ACHN (cell line): ENCODE measurements at places on chromosomes 5 and 9.

DNA sequence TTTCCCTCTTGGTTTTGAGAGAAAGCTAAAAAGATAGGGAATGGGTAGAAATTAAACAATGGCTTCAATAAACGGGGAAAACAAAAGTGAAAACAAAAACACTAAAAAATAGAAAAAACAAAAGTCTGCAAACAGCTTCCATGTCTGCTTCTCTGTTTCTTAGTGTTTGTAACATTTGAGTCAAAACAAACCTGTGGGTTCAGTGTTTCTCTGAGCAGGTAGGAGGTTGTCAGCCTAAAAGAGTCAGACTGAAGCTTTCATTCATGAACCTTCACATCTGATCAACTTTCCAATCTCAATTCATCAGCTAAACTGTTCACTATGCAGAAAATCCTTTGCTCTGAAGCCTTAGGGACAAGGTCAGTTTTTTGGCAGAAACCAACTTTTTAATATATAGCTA, 102.5 kb upstream of the ADAMTS16 start:
- DNase-seq: no peak

- no peak for DNase-seq
These were observed 564.9 kb downstream of the SEMA5A start for GRCh38 chr5:8981016-8981415.

- DNase-seq: no peak
These were observed 19.4 kb downstream of the ERGIC1 start for GRCh38 chr5:172853355-172853975.

DNA sequence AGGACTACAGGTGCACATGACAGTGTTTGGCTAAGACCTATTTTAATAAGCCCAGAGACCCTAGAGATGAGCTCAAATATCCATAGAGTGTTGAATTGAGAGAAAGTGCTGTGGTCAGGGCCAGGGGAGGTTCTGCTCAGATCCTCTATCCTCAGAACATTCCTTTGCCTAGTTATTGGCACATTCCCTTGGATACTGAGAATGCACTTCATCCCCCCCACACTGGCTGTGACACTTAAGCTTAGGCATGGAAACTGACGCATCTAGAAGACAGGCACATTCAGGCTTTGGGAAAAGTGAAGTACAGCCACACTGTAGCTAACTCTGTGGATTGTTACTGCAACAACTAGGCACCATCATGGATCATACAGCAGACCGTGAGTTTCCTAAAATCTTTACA, 27.1 kb upstream of the RASGRF2 start:
- no peak for DNase-seq

- DNase-seq: no peak
These were observed 41.9 kb downstream of the SYK start for GRCh38 chr9:90843525-90843924.

GRCh38 chr5:14134083-14134482, 9.1 kb upstream of the TRIO start:
- no peak for DNase-seq

DNA sequence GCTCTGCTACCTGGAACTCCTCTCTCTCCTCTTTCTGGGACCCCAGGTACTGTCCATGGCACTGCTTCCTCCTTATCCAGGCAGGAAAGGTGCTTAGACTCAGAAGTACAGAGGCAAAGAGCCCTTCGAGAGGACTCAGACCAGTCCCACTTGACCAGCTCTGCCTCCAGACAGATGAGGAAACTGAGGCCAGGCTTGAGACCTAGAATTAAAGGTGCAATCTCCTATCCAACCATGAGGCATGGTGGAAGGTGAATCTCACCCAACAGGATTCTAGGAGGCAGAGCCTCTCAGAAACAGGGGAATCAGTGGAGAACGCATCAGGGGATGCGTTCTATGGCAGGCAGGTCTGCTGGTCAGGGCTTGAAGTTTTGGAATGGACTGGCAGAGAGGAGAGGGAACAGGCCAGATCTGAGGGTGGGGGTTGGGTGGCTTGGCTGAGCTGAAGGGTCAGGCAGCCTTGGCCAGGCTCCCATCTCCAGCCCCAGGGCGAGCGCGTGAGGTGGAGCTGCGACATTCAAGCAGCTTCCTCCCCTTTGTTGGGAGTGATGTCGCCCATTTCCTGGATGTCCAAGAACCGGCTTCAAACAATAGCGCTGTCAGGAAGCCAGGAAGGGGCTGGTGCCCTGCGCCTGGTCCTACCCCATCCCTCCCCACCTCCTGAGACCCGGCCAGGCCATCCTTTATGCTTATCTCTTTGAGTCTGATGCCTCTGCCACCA, 26.2 kb downstream of the NDUFA8 start:
- DNase-seq: no peak

GRCh38 chr5:137619191-137619870, 116.6 kb downstream of the KLHL3 start:
- DNase-seq: peak; percentile 2

DNA sequence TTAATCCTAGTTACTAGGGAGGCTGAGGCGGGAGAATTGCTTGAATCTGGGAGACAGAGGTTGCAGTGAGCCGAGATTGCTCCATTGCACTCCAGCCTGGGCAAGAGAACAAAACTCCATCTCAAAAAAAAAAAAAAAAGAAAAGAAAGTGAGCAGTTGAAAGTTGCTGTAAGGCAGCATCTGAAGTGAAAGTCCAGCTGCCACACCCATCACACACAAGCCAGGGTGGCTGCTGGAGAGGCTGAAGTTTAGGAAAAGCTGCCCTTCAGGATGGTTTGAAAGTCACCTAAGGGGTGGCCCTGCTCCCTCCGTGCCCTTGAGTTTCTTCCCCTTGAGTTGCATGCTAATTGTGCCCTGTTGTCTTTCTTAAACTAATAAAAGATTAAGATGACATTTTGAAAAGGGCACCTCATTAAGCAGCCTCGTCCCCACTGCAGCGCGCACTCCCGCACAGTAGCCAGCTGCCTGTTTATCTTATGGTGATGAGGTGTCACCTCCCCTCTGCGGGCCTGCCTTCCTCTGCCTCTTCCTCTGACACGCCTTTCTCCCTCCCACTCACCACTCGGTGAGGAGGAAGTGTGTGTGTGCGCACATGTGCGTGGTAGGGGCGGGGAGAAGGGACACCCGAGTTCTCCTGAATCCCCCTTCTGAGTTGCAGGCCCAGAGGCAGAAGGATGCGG, 104.2 kb upstream of the PANK3 start:
- no peak for DNase-seq

- DNase-seq: no peak
These were observed 129.1 kb downstream of the FANCC start for GRCh38 chr9:95188459-95188858.

GRCh38 chr5:60445427-60445826, 254.5 kb downstream of the DEPDC1B start:
- no peak for DNase-seq

DNA sequence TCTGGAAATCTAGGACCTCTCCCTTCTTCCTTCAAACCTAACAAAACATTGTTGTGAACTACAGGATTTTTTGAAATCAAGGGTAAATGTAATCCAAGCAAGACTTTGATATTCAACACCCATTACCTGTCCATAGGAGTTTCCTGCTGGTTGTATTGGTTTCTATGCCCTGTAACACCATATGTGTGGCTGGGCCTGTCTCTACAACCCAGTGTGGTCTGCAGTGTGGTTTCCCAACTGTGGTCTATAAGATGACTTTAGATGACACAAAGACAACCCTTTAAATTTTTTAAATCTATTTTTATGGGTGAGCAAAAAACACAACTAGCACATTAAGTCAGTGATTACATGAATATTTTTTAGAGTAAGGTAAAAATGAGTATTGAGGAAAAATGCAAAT, 93.1 kb downstream of the SMIM15 start:
- no peak for DNase-seq

DNA sequence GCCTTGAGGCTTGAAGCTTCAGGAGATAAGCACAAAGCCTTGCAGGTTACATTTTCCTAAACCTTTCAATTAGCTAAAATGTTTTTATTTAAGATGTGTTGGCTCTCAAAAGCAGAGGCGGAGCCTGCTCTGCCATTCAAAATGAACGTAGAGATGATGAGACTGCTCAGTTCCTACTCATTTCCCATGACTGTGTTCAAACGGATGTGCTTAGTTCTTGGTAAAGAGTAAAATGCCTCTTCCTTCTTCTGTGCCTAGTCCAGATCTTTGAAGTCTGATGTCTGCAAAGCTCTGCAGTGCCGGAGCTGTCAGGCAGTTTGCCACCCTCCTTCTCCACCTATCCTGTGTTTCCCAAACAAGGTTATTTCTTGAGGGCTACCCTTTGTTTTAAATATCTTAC, 46.3 kb upstream of the ADAMTSL1 start:
- no peak for DNase-seq

DNA sequence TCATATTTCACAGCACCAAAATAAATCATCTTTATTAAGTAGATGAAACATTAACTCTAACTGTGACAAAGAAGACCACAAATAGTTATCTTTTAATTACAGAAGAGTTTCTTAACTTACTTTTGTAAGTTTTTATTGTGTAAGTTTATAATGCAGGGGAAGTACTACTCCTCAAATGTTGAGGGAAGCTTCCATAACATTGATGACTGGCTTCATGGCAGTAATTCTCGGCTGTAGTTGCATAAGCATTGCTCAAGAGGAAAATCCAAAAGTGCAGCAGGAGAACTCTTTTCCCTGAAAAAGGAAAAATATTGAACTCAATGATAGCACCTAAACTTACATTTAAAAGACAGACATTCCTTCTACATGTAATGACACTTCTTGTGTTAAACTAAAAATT, 4.6 kb downstream of the TSLP start:
- DNase-seq: no peak

- DNase-seq: no peak
These were observed 24.9 kb upstream of the CCDC112 start for GRCh38 chr5:115321309-115321708.

DNA sequence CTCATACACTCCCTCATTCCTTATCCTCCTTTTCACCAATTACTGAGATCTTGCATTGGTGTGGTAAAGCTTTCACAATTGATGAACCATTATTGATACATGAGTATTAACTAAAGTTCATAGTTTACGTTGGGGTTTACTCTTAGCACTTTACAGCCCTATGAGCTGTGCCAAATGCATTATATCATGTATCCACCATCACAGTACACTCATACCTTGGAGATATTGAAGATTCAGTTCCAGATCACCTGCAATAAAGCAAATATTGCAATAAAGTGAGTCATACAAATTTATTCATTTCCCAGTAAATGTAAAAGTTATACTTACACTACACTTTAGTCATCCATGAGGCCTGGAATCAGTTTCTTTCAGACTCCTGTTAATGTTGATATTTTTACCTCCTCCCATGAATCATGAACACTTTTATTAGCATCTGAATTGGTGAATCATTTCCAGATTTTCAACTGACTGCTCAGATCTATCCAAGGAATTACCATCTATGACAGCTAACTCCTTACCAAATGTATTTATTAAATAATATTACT, 546.6 kb upstream of the PTPRD start:
- no peak for DNase-seq

DNA sequence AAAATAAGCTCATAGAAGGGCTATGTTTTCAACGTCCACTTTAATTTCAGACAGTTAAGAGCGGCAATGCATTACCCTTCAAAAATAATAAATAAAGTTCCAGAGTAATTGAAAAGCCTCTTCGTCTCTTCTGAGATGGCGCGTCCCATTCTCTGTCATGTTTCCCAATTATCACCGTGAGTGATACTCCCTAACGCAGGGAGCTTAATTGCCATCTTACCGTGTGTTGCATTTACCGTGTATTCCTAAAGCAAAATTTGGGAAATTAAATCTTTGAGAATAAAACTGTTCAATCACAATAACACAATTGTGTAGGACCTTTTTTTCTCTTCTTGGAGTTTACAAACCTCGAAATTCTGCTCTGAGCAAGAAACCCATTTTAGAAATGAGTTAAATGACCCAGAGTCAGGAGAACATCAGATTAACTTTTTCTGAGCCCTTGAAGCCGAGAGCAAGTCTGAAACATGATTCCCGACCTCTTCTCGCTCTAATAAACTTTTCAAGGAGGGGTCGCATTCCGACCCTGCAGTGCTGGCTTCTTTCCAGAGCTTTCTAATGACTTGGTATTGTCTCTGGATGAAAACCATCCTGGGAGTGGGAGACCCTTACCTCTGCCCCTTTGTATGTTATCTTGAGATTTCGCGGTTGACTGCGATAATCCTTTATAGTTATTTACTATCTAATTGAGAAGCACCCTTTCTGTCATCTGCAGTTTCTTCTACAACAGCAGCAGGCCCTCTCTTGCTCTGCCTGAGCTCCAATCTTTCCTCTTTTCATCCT, 251.5 kb downstream of the FSTL4 start:
- DNase-seq: no peak

- no peak for DNase-seq
These were observed 499.3 kb upstream of the ADAMTS16 start for GRCh38 chr5:4640795-4641194.

DNA sequence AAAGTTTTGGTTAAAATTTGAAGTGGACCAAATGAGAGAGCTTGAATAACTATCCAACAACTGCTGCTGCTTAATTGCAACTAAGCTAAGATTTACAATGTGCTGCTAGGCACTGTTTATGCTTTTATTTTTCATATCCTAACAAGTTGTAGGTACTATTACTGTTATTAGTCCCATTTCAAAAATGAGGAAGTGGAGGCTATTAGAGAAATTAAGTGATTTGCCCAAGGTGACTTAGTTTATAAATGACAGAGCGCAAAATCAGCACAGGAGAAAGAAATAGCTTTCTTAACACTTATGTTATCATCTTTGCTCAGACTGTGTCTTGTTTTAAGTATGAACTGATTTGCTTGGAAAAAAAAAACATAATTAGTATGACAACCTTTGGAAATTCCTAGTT, 23.1 kb downstream of the WDR36 start:
- DNase-seq: no peak

DNA sequence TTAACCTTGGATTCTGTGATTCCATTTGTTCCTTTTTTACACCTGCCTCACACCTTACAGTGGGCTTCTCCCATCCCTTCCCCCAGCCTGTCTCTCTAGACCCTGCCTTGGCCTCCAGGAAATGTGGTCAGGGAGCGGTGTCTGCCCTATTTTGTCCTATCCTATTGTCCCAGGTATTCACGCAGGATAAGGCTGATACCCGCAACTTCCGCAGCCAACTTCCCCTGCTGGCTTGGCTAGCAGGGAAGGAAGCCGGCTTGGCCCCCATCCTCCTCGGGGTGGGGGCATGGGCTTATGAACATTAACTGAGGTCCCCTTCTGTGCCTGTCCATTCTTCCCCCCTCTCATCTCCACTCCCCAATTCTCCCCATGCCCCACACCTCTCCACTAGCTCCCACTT, 3.5 kb downstream of the CSF1R start:
- DNase-seq: no peak

DNA sequence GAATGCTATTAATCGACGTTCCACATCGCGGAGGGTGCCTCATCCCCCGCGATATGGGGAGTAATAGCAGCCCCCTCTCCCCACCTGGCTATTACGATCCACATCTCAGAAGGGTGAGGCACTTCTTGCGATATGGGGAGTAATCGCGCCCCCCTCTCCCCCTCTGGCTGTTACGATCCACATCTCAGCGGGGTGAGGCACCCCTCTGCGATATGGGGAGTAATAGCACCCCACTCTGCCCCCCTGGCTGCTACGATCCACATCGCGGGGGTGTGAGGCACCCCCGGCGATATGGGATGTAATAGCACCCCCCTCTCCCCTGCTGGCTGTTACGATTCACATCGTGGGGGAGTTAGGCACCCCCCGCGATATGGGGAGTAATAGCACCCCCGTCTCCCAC, 128.5 kb downstream of the TMEM38B start:
- no peak for DNase-seq
